ENCODE measurements at places on chromosomes 4 and X. TPM values are rescaled to one million over a fixed set of nuclear protein-coding genes. Genes with fewer than 3 reads are reported as not detected.

The CSAG3 gene
- total RNA-seq, result 0.78 TPM

The CHRNA9 gene
- not detected for total RNA-seq

The SLC10A6 gene
- total RNA-seq, result not detected

The ZNF330 gene
- total RNA-seq, result 62.9 TPM

The UCP1 gene
- total RNA-seq, result not detected

The NDNF gene
- total RNA-seq, result not detected

The PPM1K gene
- total RNA-seq, result 39.5 TPM

The NAP1L3 gene
- total RNA-seq, result 0.70 TPM

The MID1 gene
- not detected for total RNA-seq

The SAGE1 gene
- total RNA-seq, result not detected

The AKAP4 gene
- total RNA-seq, result not detected

The NHS gene
- total RNA-seq, result 11.1 TPM

The BEX2 gene
- 3.7 TPM for total RNA-seq

The UGT2B11 gene
- not detected for total RNA-seq

The SULT1B1 gene
- 0.17 TPM for total RNA-seq

The TBC1D9 gene
- total RNA-seq, result not detected

All from activated T-helper 1 cell treated with anti-CD3 and anti-CD28 coated beads, Interleukin-12 subunit alpha, Interleukin-12 subunit beta, Interleukin-2, Interleukin-4 antibody, amounts not matched to agents 30 ng/mL and 10 ng/mL and 1 ng/mL, durations not matched to agents 14 hours and 24 hours and 36 hours (primary cell).